ENCODE measurements at places on chromosomes 2 and 18.

- DNase-seq = no peak
Measured at GRCh38 chr2:26687801-26688200, 4.7 kb upstream of the KCNK3 start.

GRCh38 chr2:208594642-208595385, 188.2 kb downstream of the PTH2R start:
- no peak for DNase-seq

GRCh38 chr2:228705318-228705717, 523.8 kb upstream of the SPHKAP start:
- DNase-seq = no peak

DNA sequence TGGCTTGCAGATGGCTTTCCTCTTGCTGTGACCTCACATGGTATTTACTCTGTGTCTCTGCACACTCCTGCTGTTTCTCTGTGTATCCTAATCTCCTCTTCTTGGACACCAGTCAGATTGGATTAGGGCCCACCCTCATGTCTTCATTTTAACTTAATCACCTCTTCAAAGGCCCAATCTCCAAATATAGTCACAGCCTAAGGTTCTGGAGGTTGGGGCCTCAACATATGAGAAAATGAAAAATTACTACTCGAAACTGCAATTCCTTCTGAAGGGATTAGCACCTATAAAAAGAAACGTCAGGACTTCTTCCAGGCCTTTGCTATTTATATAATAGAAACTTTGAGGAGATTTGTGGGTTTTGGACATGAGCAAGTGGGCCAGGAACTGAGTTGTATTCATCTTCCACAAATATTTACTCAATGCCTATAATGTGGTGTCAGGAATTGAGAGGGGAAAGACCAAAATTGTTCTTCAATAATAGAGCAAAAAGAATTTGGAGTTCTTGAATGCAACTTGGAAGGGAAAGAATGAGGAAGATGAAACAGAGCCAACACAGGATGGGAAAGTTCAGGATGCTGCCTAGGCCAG, 270.0 kb upstream of the FN1 start:
- no peak for DNase-seq

DNA sequence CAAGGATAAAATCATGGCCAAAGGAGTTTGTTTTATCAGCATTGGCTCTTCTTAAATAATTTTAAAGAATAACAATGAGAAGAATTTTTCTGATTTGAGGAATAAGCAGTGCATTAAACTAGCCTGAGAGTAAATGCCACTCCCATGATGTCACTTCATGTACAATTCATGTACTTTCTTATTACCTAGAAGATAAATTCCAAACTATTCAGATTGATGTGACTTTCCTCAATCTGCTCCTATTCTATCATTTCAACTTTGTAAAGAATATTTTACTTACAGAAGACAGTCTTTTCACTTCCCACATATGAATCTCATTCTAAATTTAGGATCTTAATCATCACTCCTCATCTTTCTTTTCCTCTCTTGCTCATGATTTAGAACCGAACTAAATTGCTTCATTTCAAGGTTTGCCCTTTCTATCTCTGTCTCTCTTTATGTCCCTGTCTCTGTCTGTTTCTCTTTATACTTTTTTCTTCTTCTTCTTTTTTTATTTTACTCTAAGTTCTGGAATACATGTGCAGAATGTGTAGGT, 1142.0 kb upstream of the PIK3C3 start:
- DNase-seq = no peak

GRCh38 chr2:101124643-101125366, 26.4 kb downstream of the TBC1D8 start:
- DNase-seq = peak; percentile 95

- DNase-seq = no peak
Measured at GRCh38 chr2:218344090-218344754, 12.4 kb upstream of the CATIP start.

DNA sequence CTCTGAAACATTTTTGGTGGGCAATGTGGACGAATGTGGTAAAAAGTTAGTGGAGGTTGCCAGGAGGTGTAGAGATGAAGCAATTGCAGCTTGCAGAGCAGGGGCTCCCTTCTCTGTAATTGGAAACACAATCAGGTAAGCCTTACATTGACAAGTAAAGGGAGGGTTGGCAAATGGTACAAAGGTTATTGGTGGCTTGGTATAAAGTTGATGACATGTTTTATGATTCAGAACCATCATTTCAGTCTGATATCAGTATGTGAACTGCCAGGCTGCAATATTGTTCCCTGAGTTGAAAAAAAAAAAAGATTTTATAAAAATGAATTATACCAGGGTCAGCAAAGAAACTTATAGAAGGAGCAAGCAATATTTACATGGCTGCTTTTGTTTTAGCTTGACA, 14.4 kb upstream of the DLX1 start:
- no peak for DNase-seq

DNA sequence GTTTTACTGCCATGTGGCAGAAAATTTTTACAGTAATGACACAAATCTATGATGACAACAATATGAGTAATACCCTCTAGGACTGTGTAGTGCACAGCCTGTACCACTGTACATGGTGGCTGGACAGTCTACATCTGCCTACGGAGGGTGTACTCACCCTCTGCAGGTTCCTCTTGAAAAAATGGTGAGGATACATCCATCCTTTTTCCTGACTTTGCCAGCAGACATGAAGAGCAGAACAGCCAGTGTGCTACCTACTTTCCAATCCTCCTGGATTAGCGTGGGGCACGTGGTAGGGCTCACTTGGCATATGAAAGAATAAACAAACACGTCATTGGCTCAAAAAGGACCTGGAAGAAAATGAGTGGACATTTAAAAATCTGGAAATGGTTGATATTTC, 62.6 kb downstream of the TRPM8 start:
- no peak for DNase-seq

All from PC-9 (cell line).